Stimulated activated naive CD4-positive, alpha-beta T cell treated with Interleukin-2 at 50 U/mL for 16 hours (primary cell): ENCODE measurements at places on chromosomes 7 and 10.

- no peak for DNase-seq
Measured at GRCh38 chr7:131898418-131898817, 342.0 kb upstream of the PODXL start.

- DNase-seq, result no peak
Measured at GRCh38 chr7:15439853-15440252, 122.0 kb downstream of the AGMO start.

GRCh38 chr7:464454-465401, 54.9 kb downstream of the PDGFA start:
- DNase-seq, result no peak

GRCh38 chr10:51585742-51586141, 113.7 kb downstream of the CSTF2T start:
- no peak for DNase-seq

DNA sequence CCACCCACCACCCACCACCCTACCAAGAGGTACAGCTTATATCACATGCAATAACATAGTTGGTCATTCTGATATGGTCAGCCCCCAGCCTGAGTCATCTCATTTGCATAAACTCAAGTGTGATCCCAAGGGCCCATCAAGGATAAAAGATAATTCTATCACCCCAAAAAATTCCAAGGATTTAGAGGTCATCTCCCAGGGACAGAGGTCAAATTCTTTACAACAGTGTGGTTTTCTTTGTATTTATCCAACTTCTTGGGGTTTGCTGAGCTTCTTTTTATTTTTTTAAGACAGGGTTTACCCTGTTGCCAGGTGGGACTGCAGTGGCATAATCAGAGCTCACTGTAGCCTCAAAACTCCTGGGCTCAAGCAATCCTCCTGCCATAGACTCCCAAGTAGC, 9.4 kb upstream of the GTPBP10 start:
- no peak for DNase-seq

GRCh38 chr7:21947056-21947455, 1.4 kb upstream of the CDCA7L start:
- no peak for DNase-seq

DNA sequence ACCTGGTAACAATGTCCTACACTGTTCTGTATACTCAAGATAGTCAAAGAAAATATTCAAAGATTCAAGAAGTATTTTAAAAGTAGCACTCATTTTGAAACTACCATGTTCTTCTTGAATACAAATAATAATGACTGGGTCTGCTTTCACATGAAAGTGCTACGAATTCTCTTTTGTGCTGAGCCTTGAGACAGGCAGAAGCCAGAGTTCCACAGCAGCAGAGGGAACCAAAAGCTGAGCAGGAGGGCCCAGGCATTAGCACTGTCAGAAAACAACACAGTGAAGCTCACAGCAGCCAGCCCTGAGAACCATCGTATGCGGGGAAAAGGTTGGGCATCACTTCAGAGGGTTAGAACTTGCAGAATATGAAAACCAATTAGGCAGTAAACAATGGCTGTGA, 38.9 kb downstream of the ANKMY2 start:
- DNase-seq, result no peak

DNA sequence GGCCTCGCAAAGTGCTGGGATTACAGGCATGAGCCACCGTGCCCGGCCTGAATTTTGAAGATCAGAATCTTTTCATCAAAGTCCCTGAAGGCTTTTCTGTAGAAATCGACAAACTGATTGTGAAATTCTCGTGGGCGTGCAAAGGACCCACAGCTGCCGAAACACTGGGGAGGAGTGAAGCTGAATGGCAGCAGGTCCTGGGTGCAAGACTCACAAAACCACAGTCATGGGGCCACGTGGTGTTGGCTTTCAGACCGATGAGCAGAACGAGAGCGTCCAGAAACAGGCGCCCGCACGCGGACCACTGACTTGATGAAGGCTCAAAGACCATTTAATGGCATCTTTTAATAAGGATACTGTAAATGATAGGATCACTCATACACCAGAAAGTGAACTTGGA, 24.7 kb upstream of the PRKAR1B start:
- no peak for DNase-seq

DNA sequence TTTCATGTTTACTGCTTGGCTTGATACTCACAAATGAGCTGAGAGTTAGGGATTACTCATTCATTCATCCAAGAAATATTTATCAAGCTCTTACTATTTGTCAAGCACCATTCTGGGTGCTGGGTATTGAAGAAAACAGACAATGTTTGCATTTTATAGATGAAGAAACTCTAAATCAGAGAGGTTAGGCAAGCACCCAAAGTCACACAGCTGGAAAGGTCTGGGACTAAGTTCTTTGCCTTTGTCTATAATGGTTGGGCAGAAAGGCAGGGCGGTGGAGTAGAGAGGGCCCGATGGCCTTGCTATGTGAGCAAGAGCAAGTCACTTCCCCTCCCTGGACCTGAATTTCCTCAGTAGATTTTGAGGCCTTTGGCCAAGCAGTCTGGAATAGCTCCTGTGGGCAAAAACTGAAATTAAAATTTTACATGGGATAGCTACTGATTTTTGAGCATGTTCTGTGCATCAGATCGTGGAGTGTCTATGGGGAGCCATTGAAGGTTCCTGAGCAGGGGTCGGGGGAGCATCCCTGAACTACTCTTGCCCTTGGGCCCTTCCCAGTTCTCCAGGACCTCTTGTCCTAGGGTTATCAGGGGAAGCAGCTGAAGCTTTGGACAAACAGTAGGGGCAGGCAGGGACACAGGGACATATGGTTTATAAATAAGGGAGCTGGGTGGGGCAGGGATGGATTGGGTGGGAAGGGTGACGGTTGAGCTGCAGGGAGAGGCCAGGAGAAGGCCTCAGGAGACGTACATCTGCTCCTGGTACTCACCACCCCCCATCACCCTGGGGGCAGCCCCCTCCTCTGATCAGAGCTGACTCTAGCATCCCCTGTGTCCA, 23.3 kb downstream of the AQP1 start:
- DNase-seq, result no peak

- no peak for DNase-seq
Measured at GRCh38 chr7:7738622-7739021, 20.2 kb upstream of the RPA3 start.

- peak; percentile 29 for DNase-seq
Measured at GRCh38 chr7:151727579-151728285, 149.2 kb downstream of the PRKAG2 start.

DNA sequence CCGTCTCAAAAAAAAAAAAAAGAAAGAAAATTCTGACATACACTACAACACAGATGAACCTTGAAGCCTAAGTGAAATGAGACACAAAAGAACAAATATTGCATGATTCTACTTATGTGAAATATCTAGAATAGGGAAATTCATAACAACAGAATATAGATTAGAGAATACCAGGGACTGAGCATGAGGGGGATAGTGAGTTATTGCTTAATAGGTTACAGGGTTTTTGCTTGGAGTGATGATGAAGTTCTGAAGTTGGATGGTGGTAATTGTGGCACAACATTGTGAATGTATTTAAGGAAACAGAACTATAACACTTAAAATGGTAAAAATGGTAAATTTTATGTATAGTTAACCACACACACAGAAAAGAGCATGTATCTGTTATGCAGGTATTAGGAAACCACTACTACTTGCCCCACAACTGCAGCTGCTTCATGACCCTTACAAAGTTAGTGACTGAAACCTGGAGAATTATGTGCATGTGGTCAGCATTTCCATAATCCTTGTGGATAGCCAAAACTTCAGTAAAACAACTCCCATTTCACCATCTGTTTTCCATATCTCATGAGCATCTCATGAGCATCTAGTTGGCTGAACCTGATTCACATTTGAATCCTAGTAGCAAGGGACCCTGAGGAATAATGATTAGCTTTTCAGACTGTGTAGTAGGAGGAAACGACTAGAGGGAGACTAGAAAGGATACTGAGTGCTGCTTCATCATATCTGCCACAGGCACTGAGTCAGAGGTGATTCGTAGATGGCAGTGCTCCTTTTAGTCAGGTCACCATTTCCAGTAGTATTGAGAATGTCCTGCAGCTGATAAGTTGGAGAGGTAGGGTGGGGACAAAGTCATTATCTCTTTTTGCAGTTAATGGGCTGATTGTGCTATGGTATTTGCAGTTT, 26.3 kb downstream of the SAMD8 start:
- no peak for DNase-seq

DNA sequence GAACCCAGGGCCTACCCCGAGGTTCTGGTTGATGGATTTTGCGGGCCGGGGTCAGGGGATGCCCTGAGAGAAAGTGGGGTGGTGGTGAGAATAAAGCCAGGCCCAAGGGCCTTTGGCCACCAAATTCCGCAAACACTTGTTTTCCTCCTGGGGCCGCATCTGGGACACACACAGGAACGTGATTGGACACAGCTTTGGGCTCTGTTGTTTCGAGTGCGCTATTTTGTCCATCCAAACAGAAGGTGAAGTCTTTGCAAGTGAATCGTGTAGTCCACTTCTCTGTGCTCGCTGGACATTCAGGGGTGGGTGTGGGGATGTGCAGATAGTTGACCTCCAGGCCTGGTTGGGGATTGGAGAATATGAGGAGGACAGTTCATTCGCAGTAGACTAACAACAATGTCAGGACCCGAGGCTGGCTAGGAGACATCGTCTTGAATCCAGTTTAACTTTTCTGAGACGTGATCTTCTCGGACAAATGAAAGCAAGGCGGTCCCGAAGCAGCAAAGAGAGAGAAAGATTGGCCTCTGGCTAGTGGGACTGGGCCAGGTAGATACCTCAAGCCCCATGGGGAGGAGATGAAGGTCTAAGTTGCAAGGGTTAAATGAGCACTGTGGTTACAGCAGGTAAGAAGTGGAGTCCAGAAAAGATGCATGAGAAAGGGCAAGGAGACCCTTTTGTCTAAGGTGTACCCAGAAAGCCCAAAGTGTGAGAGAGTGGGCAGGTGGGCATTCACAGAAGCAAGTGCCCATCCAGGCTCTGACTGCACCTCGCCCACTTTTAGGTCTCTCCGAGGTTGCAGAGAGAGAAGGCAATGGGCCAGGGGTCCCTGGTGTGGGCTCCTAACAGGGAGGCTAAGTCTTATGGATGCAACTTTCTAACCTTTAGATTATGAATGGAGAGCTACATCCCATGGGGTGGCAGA, 764 bp upstream of the FAM131B start:
- no peak for DNase-seq

- no peak for DNase-seq
Measured at GRCh38 chr10:16867990-16868389, 50.8 kb upstream of the RSU1 start.

DNA sequence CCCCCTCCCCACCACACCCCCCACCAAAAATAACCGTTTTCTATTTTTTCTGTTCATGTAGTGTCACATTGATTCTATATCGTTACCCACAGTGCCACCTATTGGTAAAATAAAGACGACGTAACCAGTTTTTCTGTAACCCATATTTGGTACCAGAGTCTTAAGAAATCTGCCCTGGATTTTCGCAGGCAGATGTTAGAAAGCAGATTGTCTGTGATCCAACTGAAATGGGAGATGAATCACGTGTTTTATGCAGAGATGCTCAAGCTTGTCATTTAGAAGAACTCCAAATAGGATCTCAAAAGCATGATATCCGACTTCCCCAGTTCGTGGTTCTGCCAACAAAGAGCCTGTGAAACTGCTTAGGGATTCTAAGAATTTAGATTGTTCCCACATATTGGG, 261.1 kb upstream of the CSTF2T start:
- DNase-seq, result no peak

- no peak for DNase-seq
Measured at GRCh38 chr10:51658000-51658399, 41.4 kb downstream of the CSTF2T start.

- no peak for DNase-seq
Measured at GRCh38 chr10:19816411-19817230, at the start of gene PLXDC2. Gene PLXDC2, plus strand, starts transcription at chr10:19816432.

GRCh38 chr7:494906-495305, 24.7 kb downstream of the PDGFA start:
- DNase-seq, result no peak

GRCh38 chr10:69242040-69242851, 22.1 kb downstream of the HKDC1 start:
- no peak for DNase-seq

DNA sequence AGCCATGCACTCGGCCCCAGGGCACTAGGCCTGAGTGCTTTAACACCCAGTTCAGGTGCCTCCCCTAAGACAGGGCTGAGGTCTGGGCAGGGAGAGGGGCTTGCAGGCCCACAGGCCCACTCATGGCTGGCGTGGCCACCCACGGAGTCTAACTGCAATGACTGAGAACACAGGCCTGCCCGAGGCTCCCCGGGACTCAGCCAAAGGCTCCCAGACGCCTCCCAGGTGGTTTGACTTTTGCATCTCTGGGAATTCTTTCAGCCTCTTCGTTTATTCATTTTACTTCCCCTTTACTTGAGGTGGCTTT, 37.3 kb downstream of the PTPRN2 start:
- no peak for DNase-seq

- peak; percentile 63 for DNase-seq
Measured at GRCh38 chr7:138875794-138876193, 77.8 kb upstream of the ATP6V0A4 start.

GRCh38 chr7:115191526-115191925, 269.6 kb downstream of the MDFIC start:
- DNase-seq, result no peak

DNA sequence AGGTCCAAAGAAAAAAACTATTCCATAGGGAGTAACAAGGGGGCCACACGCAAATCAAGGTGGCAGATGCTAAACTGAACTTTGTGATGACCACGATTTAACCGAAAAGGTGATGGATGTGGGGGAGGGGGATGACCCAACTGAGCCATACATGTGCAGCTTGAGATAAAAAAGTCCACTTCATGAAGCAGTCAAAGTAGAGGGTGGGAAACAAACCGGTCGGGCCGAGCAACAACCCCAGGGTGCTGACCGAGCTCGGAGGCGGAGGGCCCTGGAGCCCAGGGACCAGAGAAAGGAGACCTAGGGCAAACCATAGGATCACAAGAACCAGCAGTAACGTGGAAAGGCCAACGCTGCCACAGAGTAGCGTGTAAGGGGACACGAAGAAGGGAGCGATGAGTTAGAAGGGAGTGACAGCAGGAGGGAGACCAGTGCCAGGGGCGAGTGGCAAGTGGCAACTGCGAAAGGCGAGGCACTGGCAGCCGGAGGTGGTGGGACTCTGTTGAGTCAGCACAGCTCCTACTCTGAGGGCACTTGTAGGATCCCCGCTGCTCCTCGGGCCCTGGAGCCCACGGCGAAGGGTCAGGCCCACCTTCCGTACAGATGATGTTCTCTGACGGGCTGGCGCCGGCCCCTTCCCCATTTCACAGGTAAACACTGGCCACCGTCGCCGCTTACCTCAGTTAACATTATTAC, 540 bp downstream of the SNX13 start:
- DNase-seq, result peak; percentile 41

- no peak for DNase-seq
Measured at GRCh38 chr7:99894738-99895137, 17.9 kb upstream of the OR2AE1 start.
